ENCODE measurements at places on chromosomes 4 and X.

DNA sequence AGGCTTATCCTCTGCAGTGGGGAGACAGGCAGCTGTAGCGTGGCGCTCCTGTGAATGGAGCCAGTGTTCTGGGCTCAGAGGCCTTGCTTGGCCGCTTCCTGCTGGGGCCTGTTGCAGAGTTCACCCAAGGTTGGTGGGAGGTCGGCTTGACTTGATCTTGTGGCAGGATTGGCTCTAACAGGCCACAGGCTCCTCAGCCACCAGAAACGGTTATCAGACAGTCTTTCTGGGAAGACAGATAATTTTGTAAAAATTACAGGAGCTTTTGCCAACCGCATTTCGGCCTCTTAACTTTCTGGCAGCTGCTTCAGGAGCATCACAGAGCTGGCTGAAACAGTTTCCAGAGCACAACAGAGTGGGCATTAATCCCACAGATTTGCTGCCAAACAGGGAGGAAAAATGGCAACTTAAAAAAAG, 66.4 kb downstream of the DIPK2B start:
- DNase-seq, result no peak

GRCh38 chr4:128287141-128287870, at the start of gene PGRMC2:
Gene PGRMC2, minus strand, starts transcription at chr4:128287813. Its CDS starts 23 bp downstream, at chr4:128287790.
- peak; percentile 53 for DNase-seq

GRCh38 chr4:55314141-55314820, 31.8 kb upstream of the SRD5A3 start:
- DNase-seq, result no peak

GRCh38 chr4:58166490-58166889, 1056.3 kb upstream of the IGFBP7 start:
- no peak for DNase-seq

DNA sequence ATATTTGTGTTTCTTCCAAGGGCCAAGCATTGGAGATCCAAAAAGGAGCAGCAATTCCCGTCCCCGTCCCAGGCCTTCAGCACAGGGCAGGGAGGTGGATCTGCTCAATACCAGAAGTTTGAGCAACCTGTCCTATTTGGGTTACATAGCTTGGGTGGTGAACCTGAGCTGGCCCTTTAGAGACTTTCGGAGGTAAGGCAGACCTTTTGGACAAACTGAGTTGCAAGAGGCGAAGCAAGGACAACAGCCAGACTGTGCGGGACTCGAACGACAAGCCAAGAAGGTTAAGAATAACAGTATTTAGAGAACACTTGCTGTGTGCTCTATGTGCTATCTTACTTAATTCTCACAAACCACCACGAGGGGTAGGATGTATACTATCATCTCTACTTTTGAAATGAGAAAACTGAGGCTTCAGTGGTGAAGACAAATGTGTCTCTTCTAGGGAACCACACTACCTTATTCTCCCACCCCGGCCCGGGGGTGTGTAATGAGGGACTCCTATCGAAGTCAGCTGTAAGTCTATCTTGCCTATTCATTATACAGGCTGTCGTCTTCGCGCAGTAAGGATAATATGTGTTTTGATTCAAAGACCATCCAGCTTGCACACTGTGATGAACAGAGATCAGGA, 1.3 kb downstream of the NOP14 start:
- DNase-seq, result no peak

GRCh38 chr4:72451349-72451748, 117.7 kb downstream of the ADAMTS3 start:
- DNase-seq, result no peak

- peak; percentile 45 for DNase-seq
Measured at GRCh38 chr4:101022151-101023024, 324.9 kb downstream of the PPP3CA start.

DNA sequence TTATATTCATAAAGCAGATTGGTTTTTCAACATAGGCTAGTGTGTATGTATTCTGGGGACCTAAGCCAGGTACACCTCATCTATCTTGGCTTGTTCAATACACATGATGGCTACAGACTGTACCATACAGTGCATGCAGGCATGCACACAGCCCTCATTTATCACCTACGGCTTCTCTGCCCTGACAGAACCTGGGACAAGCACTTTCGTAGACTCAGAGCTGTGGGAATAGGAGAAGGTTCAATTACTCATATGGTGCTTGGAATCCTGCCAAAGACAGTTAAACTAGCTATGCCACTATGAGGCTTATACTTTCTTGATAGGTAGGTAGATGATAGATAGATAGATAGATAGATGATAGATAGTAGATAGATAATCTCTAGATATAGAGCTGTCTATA, 457.2 kb downstream of the GALNTL6 start:
- DNase-seq, result no peak

GRCh38 chr4:83599183-83599582, 63.3 kb downstream of the GPAT3 start:
- DNase-seq, result peak; percentile 65

DNA sequence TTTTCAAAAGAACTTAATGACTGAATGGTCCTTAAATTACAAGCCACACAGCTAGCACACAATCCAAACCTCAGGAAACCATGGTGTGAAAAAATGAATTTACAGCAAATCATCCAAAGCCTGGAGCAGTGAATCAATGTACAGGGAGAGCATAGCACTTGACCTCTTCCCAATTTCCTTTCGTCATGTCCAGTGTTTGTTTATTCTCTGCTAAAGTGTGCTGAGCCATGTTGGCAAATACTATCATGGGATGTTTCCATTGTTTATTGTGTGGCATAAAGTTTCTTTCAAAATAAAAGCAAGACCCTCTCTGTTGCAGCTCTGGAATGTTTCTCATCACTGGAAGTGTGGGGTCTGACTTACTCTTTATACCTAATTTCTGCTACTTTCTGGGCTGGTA, 25.4 kb upstream of the FAM47B start:
- no peak for DNase-seq

- DNase-seq, result no peak
Measured at GRCh38 chrX:153686711-153687110, 1.0 kb upstream of the SLC6A8 start.

DNA sequence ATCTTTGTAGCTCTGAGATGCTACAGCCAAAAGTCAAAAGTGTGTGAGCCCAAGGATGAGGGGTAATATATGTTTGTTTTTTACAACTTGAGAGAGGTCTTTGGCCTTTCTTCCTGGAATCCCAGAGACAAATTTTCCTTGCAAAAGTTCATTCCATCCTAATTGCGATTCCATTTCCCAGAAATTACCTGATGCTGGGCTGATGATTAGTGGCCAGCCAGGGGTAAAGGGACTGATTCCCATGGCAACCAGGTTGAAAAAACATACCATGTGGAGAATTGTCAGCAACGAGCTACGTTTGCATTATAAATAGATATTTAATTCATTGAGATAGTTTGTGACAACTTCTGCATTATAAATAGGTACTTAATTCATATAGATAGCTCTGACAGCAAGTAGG, 17.8 kb downstream of the IGSF1 start:
- DNase-seq, result no peak

DNA sequence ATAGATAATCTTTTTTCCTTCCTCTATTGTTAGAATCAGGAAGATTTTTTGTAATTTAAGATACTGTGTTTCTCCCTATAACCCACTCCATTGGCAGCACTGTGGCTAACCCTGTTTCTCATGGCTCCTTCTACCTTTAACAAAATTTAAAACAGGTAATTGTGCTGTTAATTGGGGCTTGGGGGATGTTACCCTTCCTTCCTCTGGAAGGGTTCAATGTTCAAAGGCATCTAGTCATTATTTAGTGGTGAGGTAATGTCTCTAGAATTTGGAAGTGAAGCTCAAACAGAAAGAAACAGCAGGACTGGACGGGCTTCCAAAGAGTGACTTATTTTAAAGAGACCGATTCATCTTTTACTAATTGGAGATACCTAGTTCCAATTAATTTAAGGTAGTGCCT, 166.4 kb downstream of the TRIML1 start:
- no peak for DNase-seq

DNA sequence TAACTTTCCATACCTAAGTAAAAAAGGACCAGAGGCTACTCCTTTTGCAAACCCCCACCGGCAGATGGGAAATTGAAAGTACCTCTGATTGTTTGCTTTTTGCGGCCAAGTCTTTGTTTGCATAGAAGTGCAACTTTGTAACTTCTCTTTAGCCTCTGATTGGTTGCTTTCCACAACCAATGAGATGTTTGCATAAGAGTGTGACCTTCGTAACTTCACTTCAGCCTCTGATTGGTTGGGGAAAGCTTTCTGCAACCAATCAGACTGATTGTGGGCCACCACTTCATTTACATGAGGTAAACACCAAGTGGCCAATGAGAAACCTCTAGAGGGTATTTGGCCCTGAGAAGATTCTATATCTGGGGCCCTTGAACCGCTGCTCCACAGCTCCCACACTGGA, 48.8 kb upstream of the PGRMC1 start:
- no peak for DNase-seq

DNA sequence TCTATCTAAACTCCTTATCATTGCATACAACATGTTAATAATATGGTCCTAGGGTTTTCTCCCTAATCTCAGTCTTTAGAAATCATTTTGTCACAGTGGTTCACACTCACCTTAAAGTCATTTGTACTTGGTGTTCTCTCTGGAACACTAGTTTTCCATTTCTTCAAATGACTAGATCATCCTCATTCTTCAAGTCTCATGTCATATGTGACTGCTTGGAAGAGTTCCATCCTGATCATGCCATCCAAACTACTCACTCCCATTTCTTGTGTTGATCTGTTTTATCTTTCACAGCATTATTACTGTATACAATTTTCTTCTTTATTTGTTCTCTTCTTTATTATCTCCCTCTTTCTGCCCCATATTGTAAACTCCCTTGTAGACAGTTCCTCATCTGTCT, 66.5 kb downstream of the HTR2C start:
- DNase-seq, result peak; percentile 15

DNA sequence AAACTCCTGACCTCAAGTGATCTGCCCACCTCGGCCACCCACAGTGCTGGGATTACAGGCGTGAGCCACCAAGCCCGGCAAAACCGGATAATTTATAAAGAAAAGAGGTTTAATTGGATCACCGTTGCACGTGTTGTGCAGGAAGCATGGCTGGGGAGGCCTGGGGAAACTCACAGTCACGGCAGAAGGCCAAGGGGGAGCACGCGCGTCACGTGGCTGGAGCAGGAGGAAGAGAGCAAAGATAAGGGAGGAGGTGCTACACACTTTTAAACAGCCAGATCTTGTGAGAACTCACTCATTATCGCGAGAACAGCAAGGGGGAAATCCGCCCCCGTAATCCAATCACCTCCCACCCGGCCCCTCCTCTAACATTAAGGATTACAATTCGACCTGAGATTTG, 177.9 kb upstream of the TENM3 start:
- DNase-seq, result no peak

DNA sequence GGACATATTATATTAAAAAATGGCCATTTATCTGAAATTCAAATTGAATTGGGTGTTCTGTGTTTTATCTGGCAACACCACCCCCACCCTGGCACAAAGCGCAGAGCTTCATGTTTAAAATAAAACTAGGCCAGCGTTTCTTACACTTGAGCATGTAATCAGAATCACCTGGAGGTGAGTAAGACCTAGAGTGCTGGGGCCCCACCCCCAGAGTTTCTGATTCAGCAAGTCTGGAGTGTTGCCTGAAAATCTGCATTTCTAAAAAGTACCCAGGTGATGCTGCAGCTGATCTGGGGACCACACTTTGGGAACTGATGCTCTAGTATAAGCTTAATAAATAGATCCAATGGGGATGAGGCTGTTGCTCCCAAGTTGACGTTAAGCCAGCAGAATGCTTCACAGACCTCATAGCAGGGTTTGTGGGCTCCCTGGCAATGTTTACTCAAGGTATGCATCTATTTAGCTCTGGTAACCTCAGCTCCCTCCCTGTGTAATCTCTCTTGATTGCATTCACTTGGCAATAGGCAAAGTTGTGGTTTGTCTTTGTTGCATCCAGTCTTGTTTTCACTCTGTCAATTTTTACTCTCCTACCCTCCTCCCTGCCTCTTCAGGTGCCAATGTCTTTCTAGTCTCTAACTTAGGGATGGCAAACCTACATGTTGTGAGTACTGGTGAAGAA, 99.8 kb upstream of the TEX13D start:
- no peak for DNase-seq

- peak; percentile 33 for DNase-seq
Measured at GRCh38 chrX:132467026-132467425, 21.8 kb downstream of the MBNL3 start.

- no peak for DNase-seq
Measured at GRCh38 chr4:23774909-23775308, 114.9 kb downstream of the PPARGC1A start.

DNA sequence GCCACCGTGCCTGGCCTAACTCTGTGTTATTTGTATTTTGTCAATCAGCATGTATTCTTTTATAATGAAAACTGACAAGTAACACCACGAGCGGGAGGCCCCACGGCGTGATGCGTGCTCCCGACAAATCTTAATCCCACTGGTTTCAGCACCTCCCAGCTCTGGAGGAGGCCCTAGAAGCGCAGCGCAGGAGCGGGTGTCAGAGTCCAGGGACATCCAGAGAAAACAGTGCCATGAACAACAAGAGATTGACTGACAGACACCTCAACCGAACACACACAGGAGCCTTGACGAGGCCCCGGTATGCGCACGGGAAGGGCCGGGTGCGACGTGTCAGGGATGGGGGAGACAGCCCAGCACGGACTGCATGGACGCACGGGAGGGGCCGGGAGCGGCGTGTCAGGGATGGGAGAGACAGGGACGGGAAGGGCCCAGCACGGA, 23.0 kb downstream of the GAK start:
- no peak for DNase-seq

DNA sequence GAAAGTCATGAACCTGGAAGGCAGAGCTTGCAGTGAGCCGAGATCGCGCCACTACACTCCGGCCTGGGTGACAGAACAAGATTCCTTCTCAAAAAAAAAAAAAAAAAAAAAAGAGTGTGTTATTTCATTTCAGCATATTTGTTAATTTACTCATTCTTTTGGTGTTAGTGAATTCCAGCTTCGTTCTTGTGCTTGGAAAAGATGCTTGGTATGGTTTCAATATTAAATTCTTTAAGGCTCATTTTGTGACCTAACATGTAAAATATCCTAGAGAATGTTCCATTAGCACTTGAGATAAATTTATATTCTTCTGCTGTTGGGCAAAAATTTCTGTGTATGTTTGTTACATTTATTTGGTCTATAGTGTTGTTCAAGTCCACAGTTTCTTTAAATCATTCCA, 66.8 kb downstream of the SPIN3 start:
- no peak for DNase-seq

GRCh38 chr4:147683717-147684700, at the start of gene PRMT9:
Gene PRMT9, minus strand, starts transcription at chr4:147684163. Its CDS starts 176 bp downstream, at chr4:147683987.
- peak; percentile 86 for DNase-seq

DNA sequence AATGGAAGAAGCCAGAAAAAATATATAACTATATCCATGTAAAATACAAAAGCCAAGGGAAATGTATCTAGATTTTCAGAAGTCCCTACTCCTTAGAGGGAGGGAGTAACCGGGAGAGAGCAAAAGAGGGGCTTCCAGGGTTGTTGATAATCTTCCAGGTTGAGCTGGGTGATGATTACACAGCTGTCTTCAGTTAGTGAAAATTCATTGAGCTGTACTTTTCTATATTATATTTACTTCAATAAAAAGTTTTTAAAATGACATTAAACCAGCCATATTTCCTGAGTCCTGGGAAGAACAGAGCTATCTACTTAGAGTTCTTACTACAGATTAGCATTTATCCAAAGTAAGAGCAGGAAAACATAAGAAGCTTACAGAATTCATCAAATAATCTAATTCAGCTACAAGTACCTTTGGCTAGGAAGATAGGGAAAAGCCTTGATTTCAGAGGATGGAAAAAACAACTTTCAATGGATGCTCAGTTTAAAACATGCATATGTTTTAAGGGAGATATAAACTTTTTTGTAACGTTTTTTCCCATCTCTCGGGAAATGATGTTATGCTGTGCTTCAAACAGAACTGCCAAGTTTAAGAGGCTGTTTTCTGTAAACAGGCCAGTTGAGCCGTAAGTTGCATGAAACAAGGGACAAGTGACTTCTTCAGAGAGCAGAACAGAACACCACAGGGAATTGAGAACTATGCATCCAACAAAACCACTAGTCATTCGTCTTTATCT, 204.6 kb downstream of the SCFD2 start:
- DNase-seq, result no peak
